ENCODE measurements at places on chromosomes 13 and 19.

DNA sequence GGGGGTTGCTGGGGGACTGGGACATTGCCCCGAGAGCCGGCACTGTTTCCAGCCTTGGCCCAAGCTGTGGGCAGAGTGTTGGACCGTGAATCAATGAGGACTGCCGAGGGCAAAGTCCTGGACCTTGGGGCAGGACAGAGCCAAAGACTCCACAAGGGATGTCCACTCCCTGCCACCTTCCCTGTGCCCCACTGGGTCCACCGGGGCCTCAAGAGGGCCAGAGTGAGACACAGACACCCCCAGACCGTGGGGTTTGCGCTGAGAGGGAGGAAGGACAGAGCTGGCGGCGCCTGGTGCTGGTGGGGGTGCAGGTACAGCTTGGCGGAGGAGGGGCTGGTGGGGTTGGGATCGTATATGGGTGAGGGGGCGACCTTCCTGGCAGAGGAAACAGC, 11.8 kb downstream of the MAST3 start:
- no peak for DNase-seq

DNA sequence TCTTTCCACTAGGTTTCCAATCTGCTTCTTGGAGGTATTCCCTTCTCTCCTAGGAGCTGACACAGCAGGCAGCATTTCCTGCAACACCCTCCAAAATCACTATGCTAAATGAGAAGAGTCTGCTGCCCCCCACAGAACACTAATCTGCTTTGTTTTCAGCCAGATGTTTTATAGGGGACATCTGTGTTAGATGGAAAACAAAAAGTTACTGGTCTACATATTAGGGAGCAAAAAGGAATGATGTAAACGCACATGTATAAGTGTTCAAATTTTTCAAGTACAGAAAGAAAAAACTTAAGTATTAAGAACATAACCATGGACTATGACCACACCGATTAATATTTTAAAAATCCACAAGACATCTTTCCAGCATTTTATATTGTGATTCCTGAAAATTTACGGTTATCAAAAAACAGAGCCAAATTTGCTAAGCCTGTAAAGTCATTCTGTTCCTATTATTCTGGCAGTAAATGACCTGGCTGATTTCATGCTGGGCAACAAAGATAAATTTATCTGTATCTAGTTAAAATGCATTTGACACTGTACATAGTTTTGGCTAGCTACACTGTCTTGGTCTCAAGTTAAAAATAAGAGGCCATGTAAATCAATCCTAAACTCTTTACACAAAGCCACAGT, 63.3 kb downstream of the DCLK1 start:
- DNase-seq: no peak

- peak; percentile 27 for DNase-seq
Observed at GRCh38 chr19:1516395-1516753, 3.6 kb upstream of the ADAMTSL5 start.

GRCh38 chr19:10863107-10863717, 8.1 kb upstream of the CARM1 start:
- DNase-seq: peak; percentile 72

GRCh38 chr13:42396501-42396900, 124.5 kb downstream of the AKAP11 start:
- DNase-seq: no peak

DNA sequence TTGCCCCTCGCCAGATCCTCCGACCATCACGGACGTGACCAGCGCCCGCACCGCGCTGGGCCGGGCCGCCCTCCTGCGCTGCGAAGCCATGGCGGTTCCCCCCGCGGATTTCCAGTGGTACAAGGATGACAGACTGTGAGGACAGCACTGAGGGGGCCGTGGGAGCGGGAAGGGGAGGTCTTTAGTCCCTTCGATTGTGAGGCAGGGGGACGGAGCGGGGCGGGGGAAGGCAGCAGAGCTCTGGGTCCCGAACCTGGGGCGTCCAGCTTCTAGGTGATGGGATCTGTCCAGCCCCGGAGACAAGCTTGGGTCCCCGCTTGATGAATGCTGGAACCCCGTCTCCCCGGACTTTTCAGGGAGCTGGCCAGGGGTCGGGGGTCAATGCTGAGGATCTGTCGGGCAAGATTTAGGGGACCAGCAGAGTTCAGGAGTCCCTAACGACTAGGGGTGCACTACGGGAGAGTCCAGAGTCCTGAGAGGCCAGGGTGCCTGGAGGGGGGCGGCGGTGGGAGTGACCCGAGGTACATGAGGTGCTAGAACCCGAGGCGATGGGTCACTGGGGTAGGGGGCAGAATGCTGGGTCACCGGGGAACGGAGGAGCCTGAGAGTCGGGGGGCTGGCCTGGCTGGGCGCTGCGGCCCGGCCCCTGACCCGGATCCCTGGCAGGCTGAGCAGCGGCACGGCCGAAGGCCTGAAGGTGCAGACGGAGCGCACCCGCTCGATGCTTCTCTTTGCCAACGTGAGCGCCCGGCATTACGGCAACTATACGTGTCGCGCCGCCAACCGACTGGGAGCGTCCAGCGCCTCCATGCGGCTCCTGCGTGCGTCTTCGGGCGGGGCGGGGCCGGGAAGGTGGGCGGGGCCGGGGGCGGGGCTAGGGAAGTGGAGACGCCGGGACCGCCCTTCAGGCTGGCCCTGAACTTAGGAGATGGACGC, 14.6 kb downstream of the VSIG10L start:
- DNase-seq: no peak

DNA sequence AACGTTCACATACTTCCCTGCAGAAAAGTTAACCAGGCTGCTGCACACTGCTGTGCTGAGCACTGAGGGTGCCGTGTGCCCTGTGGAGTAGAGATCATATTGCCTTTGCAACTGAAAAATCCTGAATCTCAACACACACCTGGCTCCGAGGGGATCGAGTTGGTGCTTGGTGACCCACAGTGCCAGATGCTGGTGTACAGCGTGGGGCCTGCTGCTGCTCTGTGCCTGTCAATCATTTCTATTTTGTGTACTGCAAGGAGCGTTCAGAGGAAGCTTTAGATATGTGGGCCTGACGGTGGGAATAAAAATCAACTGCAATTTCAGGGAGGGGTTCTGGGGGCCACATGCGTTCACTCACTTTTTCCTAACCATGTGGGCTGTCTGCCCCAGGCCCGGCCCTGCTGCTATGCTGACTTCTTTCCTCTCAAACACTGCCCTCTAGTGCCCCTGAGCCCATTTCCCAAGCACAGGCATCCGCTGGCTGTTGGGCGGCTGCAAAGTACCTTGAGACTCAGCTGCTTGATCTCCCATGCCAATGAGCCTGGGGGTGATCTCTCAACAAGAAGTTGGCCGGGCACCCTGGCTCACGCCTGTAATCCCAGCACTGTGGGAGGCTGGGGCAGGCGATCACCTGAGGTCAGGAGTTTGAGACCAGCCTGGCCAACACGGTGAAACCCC, 9.7 kb upstream of the LENG8 start:
- DNase-seq: peak; percentile 38

- DNase-seq: no peak
Observed at GRCh38 chr19:38845374-38846024, 4.3 kb downstream of the HNRNPL start.

DNA sequence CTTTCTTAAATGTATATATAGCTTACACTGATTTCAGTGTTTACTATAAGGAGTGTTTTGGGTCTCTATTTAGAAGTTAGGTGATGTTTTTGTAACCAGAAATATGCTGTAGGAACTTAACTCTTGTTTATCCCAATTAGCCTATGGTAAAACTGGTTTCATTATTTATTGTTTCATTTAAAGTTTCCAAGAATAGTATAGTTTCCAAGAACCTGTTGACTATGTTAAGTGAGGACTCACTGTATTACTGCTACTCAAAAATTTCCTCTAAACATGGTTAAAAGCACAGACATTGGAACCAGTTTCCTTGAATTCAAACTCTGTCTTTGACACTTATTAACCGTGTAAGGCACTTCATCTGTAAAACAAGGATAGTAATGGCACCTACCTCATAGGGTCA, 187.4 kb downstream of the RGCC start:
- no peak for DNase-seq

DNA sequence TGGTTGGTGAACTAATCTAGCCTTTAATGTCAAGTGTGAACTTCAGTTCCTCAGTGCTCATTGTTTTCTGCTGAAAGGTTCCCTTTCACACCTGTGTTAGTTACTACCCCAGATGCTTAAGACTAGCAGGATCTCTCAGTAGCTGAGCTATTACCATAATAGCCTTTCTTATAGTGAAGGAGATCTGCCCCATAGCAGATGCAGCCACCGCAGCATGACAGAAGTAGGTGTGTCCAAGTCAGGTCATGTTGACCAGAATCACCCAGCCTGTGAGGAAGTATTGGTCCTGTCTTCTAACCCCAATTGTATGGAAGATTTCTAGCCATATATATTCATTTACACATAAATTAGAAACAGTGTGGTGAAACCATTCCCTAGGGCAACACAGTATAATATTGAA, 37.3 kb downstream of the ZAR1L start:
- no peak for DNase-seq

DNA sequence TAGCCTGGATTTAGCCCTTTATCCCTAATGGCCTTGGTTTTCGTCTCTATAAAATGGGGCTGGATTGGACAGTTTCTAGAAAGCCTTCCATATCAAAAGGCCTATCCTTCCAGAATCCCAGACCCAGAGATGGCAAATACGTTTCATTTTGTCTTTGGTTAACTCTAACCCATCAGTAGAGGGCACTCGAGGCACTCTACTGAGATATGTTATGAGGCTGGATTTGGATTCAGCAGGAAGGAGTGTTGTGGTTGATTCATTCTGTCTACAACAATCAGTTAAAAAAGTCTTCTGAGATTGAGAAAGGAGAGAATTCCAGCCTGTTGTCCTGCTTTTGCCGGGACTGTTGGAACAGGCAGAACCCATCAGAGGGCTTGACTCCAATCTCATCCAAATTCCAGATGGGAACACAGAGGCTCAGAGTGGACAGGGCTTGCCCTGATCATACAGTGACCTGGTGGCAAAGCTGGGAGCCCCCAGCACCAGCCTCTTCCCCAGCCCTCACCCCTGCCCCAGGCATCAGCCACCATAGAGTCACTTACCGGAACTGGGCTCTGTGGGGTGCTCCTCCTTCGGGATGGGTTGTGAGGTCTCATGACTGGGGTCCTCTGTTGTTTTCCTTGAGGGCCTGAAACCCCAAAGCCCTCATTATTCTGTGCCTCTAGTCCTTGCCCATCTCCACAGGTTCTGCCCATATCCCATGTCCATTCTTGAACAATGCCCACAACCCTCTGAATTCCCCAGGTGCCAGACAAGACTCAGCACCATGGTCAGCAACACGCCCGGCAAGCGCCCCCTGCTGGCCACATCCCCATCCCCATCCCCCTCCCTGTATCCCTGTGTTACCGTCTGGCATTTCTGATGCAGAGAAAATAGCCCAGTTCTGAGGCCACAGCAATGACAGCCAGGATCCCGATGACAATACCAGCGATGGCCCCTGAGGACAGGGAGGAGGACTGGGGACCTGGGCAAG, 12.3 kb upstream of the ZNF180 start:
- DNase-seq: peak; percentile 66

- DNase-seq: no peak
Observed at GRCh38 chr13:114027046-114027715, 53.3 kb upstream of the C13orf46 start.

All from ELR (cell line).